NCI-H1092 (cell line): ENCODE measurements at places on chromosomes 16 and 17.

DNA sequence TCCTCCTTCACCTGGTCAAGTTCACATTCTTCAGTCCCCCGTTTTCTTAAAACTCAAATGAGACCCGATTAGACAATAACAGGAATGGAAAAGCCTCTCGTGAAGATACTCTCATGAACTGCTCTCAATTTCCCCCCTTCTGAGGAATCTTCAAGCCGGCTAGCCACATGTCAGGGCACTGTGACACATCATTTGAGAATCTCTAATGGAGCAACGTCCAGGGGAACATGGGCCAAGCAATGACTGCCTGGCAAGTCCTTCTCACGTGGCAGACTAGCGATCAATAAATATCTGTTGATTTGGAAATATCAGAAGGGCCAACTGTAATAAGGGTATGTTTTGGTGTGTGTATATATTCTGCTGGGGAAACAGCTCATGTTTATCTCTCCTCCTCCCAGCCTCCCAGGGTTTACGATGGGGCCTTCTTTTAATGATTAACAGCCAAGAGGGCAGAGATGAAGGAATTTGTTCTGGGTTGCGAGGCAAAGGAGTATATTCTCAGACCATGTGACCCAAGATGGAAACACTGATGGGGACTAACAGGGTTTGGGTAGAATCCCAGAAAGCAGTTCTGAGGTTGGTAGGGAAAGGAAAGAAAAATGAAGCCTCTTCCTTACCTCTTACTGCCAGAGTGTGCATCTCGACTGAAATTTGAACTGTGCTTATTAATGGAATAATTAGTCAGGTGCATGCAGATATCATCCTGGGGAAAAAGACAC, 21.4 kb downstream of the TTLL6 start:
- DNase-seq: no peak

GRCh38 chr16:69762814-69763598, 874 bp downstream of the WWP2 start:
- no peak for DNase-seq

GRCh38 chr17:69058165-69058564, 2.6 kb downstream of the ABCA9 start:
- no peak for DNase-seq

DNA sequence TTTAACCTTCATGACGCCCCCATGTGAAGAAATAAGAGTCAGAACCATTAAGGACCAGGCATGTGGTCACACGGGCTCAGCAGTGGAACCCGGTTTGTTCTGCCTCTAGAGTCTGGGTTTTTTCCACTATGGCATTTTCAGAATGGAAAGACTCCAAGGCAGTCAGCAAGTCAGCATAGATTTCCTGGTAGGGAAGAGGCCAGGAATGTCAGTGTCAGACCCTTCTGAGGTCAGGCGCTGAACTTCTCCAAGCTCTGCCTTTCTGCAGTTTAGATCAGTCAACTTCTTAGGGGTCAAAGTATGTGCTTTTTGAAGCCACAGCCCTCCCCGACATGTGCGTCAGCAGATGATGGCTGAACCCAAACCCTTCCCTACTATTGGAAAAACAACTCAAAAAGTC, 3.9 kb downstream of the SSTR2 start:
- no peak for DNase-seq

GRCh38 chr17:13086142-13086769, 68.4 kb upstream of the ELAC2 start:
- DNase-seq: no peak
